ENCODE measurements at places on chromosomes 2 and 18.

DNA sequence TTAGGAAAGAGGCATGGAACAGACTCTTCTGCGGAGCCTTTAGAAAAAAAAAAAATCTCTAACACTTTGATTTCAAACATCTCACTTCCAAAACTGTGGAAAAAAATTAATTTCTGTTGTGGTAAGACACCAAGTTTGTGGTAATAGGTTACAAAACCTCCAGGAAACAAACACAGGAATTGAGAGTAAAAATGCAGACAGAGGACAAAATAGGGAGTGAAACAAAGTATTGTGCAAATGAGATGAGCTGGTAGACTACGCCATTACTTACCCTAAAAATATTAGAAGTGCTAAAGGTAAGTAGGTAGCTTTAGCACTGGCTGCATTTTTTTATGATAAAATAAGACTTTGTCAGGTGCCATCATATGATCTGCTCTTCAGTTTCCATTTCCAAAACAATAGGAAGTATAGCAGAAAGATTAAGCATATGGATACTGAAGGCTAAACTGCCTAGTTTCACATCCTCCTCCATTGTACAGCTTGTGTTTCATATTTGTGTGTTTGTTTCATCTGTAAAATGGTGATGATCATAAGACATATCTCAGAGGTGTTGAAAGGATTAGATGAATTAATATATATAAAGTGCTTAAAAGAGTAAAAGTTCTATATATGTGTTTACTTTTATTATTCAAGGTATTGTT lies 309.2 kb downstream of the NR4A2 start:
- no peak for DNase-seq

- no peak for DNase-seq
Measured at GRCh38 chr2:190972213-190972612, 41.8 kb downstream of the STAT1 start.

- peak; percentile 95 for DNase-seq
Measured at GRCh38 chr2:222423632-222424275, 589 bp upstream of the SGPP2 start.

- DNase-seq, result no peak
Measured at GRCh38 chr18:32612651-32613050, 142.0 kb upstream of the GAREM1 start.

- DNase-seq, result no peak
Measured at GRCh38 chr2:108591163-108591562, 56.9 kb downstream of the LIMS1 start.

DNA sequence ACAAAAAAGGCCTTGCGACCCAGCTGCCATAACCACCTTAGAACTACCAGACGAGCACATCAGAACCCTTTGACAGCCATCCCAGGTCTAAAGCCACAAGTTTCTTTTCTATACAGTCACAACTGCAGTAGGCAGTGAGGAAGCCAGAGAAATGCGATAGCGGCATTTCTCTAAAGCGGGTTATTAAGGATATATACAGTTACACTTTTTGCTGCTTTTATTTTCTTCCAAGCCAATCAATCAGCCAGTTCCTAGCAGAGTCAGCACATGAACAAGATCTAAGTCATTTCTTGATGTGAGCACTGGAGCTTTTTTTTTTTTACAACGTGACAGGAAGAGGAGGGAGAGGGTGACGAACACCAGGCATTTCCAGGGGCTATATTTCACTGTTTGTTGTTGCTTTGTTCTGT lies 48.8 kb downstream of the FEZ2 start:
- DNase-seq, result no peak

GRCh38 chr2:231489990-231490389 lies 25.7 kb upstream of the NCL start:
- DNase-seq, result no peak

- no peak for DNase-seq
Measured at GRCh38 chr2:236916181-236916580, 169.5 kb upstream of the COPS8 start.

- no peak for DNase-seq
Measured at GRCh38 chr2:65030476-65031332, 25.5 kb upstream of the CEP68 start.

- no peak for DNase-seq
Measured at GRCh38 chr2:216495656-216496055, 3.0 kb upstream of the RPL37A start.

DNA sequence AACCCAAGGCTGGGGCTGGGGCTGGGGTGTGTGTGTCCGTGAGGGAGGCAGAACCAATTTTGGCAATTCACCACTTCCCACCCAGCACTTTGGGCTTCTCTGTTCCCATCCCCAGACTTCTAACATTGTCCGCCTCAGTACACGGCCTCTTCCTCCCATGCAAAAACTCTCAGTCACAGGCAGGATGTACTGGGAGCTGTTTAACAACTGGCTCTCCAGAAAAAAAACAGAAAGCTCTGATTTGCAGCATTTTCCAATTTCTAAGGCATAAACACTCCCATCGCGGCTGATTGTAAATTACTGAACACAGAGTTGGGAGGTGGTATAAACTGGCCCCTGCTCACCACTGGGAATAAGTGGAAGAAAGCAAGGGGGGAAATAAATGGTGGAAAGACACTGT lies 73.1 kb upstream of the MAP4K3 start:
- no peak for DNase-seq

DNA sequence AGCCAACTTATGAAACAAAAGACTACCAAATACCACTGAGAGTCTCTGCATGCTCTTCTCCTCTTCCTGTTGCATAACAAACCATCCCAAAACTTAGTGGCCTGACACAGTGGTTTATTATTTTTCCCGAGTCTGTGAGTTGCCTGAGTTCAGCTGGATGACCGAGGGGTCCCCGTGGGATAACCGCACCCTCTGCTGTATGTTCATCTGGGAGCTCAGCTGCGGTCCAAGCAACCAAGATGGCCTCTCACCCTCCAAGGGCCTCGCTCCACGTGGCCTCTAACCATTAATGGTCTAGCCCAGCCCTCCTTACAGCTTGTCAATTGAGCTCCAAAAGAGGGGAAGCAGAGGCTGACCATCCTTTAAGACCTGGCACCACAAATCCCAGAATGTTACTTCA lies 17.1 kb downstream of the ITM2C start:
- no peak for DNase-seq

GRCh38 chr2:228378696-228379425 lies 197.4 kb upstream of the SPHKAP start:
- no peak for DNase-seq

DNA sequence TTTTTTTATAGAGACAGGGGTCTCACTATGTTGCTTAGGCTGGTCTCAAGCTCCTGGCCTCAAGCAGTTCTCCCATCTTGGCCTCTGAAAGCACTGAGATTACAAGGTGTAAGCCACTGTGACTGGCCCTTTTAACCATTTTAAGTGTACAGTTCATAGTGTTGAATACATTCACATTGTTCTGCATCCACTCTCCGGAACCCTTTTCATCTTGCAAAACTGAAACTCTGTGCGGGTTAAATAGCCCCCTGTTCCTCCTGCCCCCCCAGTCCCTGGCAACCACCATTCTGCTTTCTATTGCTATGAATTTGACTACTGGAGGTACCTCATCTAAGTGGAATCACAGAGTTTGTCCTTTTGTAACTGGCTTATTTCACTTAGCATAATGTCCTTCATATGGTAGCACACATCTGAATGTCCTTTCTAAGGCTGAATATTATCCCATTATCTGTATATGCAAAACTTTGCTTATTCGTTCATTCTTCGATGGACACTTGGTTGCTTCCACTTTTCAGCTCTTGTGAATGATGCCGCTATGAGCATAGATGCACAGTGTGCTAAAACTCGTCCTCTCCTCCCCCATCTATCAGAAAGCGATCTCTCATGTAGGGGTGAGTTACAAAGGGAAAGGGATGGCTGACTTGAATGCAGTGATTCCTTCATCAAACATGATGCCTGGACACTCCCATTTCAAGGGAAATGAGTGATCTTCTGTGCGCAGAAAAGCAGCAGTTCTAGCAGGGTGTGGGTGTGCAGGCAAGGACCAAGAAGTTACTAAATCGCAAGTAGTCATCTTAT lies 30.2 kb downstream of the CABLES1 start:
- no peak for DNase-seq

GRCh38 chr2:170696948-170697347 lies 18.2 kb upstream of the SP5 start:
- DNase-seq, result no peak

GRCh38 chr2:67725731-67726130 lies 328.6 kb downstream of the ETAA1 start:
- DNase-seq, result no peak

- DNase-seq, result no peak
Measured at GRCh38 chr2:74290466-74291217, 52.6 kb downstream of the SLC4A5 start.

DNA sequence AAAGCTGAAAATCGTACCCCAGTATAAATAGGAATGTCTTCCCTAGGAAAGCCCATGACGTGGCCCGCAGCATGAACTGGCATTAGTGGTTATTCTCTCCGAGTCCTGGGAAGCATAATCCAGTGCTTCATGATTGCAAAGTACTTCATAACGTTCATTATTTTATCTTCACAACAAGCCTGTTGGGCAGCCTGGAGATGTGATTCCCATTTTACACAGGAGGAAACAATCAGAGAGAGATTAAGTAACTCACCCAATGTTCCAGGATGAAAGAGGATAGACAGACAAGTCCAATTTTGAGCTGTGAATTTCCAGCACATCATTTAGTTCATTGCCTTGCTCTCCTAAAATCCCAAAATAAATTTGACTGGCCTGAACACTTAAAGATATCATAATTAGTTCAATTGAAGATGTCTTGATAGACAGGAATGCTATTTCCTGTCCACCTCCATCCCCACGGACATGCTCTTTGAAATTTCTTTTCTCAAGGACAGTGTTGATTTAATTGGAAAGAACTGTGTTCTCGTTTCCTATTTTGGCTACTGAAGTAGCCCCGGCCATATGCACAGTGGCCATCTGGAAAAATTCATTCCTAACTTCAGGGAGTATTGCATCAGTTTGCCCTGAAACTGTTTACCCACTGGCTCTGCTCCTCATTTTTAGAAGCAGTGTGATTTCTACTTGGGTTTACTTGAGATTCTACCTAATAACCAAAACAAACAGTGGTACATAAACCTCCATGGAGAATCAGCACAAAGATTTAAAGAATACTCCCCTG lies 93.9 kb downstream of the VWC2L start:
- peak; percentile 22 for DNase-seq

- DNase-seq, result no peak
Measured at GRCh38 chr2:51760441-51760840, 728.5 kb upstream of the NRXN1 start.

- DNase-seq, result no peak
Measured at GRCh38 chr18:21359746-21360145, 117.7 kb downstream of the GREB1L start.
